Caudate nucleus (tissue), 63 donors: ENCODE measurements at places on chromosomes 16 and 17.

DNA sequence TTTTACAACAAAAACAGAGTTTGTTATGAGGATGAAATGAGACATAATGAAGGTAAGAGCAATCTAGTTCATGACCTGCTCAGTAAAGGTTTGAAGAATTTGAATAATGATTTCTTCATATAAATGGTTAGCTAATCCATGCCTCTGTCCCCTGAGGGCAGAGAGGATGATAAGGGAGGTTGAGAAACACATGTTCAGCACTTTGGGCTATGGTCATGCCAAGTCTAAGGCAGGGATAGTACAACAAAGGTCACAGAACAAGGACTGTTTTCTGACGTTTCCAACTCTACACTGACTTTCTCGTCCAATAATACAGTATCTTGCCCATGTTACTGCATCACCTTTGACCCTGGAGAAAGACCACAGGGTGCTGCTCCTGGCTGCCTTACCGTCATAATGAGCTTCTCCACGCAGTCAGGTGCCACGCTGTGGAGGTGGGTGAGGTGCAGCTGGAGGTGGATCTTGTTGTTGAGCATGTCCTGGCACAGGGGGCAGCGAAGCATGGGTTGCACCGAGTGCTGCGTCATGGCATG is 236.7 kb downstream of the ZFHX3 start:
- DNase-seq = no peak

DNA sequence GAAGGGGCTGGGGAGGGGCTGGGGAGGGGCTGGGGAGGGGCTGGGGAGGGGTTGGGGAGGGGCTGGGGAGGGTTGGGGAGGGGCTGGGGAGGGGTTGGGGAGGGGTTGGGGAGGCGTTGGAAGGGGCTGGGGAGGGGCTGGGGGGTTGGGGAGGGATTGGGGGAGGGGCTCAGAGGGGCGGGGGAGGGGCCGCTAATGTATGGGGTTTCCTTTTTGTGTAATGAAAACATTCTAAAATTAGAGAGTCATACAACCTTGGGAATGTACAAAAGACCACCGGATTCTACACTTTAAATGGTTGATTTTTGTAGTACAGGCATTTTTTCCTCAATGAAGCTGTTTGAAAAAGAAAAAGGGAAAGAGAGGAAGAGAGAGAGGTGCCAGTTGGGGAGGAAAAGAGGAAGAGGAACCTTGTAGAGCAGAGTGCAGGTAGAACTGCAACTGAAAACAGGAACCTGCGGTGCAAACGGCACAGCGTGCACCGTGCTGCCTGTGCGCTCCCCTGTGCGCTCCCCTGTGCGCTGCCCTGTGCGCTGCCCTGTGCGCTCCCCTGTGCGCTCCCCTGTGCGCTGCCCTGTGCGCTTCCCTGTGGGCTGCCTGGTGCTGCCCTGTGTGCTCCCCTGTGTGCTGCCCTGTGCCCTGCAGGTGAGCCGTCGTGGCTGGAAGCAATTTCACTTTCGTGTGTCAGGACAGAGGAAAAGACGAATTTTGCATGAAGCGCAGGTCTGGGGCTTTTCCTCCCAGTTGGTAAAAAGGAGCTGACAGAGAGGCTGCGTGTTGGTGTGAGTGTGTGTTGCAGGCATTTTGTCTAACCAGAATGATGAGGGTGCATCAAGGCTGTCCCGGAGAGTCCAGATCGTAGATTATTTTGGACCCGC is 40.8 kb downstream of the METRNL start:
- DNase-seq = no peak

- DNase-seq = peak; percentile 20
Measured at GRCh38 chr16:81612351-81613163, 166.5 kb upstream of the PLCG2 start.

DNA sequence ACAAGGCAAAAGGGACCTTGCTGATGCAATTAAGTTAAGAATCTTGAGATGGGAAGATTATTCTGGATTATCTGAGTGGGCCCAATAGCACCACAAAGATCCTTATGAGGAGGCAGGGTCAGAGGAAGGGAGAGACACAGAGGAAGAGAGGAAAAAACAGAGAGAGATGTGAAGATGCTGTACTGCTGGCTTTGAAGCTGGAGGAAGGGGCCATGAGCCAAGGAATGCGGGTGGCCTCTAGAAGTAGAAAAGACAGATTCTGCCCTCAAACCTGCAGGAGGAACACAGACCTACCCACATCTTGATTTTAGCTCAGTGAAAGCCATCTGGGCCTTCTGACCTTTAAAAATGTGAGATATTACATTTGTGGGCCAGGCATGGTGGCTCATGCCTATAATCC is 8.1 kb upstream of the CPSF4L start:
- no peak for DNase-seq

DNA sequence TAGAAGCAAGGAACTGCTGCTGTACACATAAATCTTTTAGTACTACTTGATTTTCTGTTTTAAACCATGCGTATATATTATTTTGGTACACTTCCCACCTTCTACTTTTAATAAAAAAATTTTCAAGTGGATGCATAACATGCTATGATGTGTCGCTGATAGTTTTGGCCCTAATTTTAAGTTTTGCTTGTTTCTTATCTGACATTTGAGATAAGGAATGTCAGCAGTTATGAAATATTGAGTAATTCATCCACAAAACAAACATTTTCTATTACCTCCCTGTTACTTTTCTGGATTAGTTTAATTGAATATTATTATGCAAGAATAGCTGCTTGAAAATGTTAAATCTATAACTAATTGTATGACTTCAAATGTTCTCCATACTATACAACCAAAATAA is 35.8 kb downstream of the N4BP1 start:
- no peak for DNase-seq

DNA sequence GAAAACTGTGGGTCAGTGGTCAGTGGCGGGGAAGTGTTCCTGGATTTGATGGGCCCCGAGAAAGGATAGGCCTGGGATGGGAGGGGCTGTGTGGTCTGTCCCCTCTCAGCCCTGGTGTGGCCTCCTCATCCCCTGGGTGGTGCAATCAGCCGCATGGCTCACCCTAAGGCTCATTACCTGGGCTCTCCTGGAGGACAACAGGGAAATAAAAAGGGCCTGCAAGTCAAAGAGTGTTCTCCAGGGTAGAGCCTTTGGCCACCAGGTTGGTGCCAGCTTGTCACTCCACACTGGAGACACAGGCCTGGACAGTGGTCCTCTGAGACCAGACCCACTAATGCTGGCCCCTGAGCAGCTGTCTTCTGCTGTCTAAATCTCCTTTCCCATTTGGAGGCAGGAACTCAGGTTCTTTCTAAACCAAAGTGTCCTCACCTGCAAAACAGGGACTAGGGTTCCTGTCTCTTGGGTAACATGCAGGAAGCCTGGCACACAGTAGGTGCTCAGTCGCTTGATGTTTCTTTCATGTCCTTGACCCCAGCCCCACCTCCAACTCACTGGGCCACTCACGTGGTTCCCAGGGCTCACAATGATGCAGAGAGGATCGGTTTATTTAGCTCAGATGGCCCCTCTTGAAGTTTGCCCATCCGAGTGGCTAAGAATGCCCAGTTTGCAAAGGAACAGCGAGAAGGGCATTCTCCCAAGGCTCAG is 2.4 kb downstream of the NDRG4 start:
- DNase-seq = no peak

DNA sequence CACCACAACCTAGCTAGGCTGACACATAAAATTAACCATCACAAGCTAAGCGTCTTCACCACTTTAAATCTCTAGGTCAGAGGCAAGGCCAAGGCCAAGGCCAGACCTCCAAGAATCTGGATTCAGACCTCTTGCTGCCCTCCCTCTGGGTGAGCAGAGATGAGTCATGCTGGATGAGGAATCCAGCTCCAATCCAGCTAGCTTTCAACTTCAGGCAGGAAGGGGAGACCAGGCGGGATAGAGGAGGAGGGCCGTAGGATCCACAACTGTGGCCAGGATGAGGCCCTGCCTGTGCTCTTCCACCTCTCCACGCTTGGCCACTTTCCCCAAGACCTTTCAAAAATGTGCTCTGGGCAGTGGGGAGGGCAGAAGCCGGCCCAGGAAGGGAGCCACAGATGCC is 14.7 kb downstream of the LRRC75A start:
- no peak for DNase-seq

DNA sequence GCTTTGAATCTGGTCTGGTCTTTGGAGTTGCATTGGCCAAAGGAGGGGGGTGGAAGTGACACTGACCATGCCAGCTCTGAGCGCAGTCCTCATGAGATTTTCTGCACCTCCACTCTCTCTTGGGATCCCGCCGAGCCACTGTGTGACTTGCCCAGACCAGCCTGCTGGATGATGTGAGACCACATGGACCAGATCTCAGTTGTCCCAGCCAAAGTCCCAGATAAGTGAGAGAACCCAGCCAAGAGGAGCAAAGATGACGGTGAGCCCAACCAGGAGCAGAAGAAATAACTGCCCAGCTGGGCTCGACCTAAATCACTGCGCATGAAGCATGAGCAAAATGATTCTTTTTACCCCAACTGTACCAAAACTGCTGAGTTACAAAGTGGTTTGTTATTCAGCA is 96.5 kb upstream of the ERCC4 start:
- DNase-seq = no peak

GRCh38 chr17:80151333-80151732 is 4.4 kb upstream of the EIF4A3 start:
- no peak for DNase-seq

GRCh38 chr16:28259091-28259780 is 33.1 kb upstream of the SBK1 start:
- DNase-seq = no peak

DNA sequence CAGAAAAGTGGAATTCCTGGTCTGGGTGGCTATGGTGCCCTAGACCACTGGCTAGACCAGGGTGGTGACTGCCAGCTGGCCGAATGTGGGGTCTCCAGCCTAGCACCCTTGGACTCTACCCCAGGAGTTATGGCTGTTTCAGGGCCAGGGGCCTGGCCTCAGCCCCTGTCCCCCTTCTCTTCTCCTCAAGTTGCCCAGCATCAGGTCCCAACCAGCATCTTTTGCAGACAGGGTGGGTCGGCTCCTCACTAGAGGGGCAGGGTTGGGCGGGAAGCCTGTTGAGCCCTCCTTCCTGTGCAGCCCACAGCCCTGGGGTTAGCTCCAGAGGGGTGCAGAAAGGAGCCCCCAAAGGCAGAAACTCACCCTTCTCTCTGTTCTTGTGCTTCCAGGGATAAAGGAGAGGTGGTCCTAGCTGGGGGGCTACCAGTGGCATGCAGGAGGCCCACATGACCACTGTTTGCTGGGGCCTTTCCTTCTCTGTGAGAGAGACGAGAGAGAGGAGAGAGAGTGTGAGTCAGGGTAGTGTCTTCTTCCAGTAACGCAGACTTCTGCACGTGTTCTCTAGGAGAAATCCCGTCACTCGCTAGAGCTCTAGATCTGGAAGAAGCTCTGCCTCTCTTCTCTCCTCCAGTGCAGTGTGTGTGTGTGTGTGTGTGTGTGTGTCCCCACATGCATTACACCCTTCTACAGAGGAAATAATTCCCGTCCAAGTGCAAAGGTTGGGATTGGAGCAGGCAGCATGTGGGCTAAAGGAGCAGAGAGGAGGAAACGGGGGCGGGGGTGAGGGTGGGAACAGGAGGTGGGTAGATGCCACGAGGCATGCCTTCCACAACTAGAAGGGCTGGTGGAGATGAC is 209.4 kb downstream of the SEC14L1 start:
- no peak for DNase-seq

DNA sequence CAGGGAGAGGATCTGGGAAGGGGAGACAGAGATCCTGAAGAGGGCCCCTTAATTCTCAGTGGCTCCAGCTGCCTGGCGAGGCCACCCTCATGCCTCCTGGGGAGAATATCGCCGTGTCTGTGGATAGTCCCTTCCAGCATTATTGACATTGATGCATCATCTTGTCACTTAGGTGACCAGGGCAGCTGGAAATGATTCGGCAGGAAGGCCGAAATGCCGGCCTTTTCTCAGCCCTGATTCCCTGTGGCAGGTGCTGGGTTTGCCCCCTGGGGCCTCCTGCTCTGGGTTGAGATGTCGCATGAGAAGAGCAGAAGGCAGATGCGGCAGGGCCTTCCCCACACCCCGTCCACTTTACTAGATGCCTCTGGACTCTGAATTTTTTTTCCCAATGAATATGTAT is 89.5 kb downstream of the RAP1GAP2 start:
- no peak for DNase-seq

GRCh38 chr17:27921077-27921476 is 27.9 kb upstream of the LYRM9 start:
- DNase-seq = no peak

GRCh38 chr17:72332367-72332766 is 211.5 kb downstream of the SOX9 start:
- no peak for DNase-seq

GRCh38 chr17:32671896-32672295 is 185.1 kb downstream of the CDK5R1 start:
- DNase-seq = no peak

DNA sequence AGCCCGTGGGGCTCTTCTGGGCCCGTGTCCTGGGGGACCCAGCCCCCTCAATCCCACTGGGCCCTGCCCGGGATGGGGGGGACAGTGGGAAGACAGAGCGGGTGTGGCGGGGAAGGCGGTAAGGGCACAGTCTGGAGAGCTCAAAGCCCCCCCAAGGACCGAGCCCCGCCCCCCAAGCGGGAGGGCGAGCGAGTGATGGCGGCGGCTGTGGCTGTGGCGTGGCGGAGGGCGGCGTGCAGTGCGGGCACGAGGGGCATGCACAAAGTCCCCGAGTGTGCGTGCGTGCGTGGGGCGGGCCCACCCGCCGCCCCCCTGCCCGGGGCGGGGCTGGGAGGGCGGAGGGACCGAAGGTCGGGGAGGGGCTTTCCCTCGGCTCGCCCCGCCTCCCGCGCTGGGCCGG is 3.6 kb upstream of the WDR24 start:
- DNase-seq = no peak
